ENCODE measurements at places on chromosomes 13 and 19.

DNA sequence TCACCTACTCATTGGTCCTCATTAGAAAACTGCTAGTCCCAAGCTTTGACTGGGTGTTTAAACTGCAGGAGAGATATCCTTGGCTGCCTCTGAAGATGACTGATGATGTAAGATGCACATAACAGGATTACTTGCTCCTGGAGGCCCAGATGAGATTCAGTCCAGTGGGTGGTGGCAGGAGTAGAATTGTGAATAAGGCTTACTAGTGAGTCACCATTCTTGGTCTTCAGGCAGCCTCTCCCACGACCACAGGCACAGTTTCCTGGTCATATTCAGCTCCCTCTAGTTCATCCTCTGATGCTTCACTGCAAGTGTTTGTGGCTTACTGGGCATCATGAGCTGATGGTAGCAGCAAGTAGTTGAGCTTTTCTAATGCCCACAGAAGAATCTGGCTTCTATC lies 12.1 kb downstream of the SERTM1 start:
- DNase-seq, result no peak

DNA sequence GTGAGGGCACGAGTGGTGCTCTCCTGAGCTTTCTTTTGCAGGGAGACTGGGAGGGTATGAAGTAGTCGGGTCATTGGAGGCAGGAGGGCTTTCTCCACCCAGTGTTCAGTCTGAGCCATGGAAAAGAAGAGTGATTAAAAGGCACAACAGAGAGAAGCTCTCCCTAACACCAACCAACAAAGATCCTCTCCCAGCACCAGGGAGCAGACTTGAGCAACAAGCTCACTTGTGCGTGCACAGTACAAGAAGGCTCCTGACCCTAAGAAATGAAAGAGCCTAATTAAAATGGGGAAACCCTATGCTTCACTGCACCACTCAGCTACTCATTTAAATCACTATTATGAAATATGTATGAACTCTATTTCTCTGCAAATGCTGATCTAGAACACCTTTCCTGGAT lies 276.3 kb upstream of the SOX21 start:
- no peak for DNase-seq

DNA sequence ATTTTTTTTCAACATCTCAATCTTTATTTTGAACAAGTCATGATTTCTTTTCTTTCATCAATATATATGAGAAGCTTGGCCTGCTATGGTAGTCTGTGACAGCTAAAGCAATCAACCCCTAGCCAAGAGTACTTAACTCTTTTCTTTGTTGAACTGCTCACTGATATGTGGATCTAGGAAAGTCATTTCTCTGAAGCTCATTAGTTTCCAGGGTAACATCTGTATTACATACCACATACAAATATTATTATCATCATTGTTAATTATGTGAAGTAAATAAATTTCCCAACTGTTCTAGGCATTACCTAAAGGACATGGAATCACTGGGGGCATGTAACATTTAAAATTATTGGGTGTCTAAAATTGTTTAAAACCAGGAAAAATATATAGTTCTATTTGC lies 267.3 kb downstream of the DCT start:
- DNase-seq, result no peak

GRCh38 chr13:78826936-78827335 lies 168.0 kb upstream of the OBI1 start:
- no peak for DNase-seq

DNA sequence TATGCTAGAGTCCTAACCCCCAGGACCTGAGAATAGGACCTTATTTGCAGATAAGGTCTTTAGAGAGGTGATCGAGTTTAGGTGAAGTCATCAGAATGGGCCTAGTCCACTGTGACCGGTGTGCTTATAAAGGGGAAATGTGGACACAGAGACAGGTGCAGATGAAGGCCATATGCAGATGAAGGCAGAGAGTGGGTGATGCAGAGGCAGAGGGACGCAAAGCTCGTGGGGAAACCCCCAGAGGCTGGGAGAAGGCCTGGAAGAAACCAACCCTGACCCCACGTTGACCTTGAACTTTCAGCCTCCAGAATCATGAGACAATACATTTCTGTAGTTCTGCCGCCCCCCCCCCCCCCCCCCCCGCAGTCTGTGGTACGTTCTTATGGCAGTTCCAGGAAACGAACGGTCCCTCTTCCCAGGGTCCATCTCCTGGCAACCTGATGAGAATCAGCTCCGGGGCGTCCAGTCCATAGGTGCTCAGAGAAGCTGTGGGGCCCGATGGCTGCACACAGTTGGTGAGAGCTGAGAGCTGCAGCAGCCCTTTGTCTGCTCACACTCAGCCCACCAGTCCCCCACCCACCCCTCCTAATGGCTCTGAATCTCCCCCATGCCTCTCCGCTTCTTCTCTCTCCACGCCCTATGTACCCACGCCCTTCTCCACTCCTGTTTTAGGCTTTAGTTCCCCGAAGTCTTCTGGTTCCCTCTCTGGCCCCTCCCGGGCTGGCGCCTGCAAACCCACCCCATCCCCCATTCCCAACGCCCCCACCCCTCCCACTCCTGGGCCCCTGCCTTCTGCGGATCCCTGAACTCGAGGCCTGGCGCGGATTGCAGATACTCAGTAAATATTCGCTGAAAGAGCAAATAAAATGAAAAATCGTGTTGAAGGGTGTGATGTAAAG lies 218.3 kb upstream of the MAB21L1 start:
- no peak for DNase-seq

DNA sequence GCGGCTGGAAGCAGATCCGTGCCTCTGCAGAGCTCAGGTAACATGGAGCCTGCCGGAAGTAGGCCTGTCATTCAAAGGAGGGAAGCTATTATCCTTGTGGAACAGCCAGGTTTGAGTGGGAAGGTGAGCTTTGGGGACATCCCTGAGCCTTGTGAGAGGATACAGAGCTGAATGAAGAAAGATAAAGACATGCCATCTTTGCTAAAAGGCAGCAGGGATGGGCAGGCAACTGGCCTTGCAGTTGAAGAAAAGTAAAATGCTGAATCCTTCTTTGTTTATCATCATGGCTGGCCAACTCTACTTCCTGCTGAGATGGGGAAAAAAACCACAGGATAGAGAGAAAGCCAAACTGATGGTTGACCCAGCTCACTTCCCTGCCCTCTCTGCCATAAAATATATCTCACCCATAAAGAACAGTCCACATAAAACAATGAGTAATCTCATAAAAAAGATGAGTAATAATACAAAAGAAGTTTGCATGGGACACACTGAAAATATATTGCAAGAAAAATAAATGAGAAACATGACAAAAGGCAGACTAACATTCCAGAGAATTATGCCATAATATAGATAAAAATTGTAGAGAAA lies 226.3 kb downstream of the DLEU7 start:
- no peak for DNase-seq

- DNase-seq, result no peak
Observed at GRCh38 chr13:73987618-73988017, 146.6 kb downstream of the KLF12 start.

GRCh38 chr19:11142528-11143171 lies 12.9 kb downstream of the SPC24 start:
- no peak for DNase-seq

- no peak for DNase-seq
Observed at GRCh38 chr13:92716749-92717148, 509.9 kb upstream of the GPC6 start.

DNA sequence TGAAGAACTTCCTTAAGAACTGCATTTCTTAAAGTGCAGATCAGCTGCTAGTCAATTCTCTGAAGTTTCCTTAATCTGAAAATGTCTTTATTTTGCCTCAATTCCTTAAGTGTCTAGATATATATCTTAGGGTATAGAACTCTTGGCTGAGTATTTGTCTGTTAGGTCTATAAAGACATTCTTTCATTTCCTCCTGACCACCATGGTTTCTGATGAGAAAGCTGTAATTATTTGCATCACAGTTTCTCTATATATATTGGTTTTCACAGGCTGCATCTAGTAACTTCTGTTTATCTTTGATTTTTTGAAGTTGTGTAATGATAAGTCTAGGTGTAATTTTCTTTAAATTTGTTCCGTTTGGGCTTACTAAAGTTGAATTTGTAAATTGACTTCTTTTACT lies 15.2 kb downstream of the NDFIP2 start:
- no peak for DNase-seq

- DNase-seq, result no peak
Observed at GRCh38 chr13:50539791-50540530, 303.5 kb downstream of the DLEU7 start.

- no peak for DNase-seq
Observed at GRCh38 chr13:62357887-62358645, 942.4 kb upstream of the PCDH20 start.

GRCh38 chr19:15116856-15117255 lies 9.7 kb downstream of the SYDE1 start:
- DNase-seq, result no peak

DNA sequence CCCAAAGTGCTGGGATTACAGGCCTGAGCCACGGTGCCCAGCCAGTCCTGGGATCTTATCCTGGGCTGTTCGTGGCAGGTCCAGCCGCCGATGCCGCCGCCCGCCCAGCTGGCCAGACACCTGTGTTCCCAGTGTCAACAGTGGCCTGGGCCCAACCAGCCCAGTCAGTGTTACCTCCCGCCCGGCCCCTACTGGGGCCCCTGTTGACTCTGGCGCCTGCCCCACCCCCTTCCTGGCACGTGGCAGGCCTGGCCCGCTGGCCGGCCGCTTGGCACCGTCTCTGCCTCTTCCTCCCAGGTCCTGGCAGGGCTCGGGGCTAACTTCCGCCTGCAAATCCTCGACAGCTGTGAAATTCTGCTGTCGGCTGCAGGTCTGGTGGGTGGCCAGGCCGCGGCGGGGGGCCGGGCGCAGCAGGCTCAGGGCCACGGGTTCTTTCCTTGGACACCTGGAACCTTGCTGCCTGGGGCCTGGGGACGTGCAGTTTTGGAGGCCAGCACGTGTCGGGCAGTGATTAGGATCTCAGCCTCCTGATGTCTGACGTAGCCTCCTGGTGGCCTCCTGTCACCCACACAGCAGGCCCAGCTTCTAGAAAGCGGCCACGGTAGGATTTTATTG lies 9.1 kb downstream of the ARID3A start:
- no peak for DNase-seq

GRCh38 chr19:46159418-46160232 lies 11.6 kb downstream of the IGFL2 start:
- no peak for DNase-seq

DNA sequence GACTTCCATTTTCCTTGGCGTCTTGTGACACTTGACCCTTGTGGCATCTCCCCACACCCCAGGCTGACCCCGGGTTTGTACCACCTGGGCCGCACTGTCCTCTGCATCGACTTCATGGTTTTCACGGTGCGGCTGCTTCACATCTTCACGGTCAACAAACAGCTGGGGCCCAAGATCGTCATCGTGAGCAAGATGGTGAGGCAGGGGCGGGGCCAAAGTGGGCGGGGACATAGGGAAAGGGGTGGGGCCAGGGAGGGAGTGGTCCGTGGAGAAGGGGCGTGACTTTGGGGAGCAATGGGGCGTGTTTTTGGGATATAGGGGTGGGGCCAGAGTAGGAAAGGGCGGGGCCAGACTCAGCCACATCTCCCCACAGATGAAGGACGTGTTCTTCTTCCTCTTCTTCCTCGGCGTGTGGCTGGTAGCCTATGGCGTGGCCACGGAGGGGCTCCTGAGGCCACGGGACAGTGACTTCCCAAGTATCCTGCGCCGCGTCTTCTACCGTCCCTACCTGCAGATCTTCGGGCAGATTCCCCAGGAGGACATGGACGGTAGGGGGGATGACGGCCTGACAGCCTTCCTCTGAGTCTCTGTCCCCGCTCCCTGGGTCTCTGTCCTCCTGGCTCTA lies 42.8 kb downstream of the TRPM4 start:
- DNase-seq, result no peak

- DNase-seq, result no peak
Observed at GRCh38 chr19:10706990-10707389, 5.8 kb downstream of the QTRT1 start.

DNA sequence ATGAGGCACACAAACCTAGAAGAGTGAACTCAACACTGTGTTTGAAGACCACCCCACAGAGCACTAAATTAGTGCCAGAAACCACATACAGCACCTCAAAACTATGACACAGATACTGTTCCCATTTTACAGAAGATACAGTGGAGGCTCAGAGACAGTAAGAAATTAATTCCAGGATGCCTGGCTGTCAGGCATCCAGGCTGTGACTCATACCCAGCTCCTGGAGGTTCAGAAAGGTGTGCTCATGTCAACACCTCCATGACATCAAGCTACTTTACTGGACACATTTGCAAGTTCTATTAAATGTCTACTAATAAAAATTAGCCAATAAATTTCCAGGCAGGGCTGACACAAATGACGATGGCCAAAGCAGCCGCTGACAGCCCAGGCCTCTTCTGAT lies 176.3 kb downstream of the ABCC4 start:
- no peak for DNase-seq

DNA sequence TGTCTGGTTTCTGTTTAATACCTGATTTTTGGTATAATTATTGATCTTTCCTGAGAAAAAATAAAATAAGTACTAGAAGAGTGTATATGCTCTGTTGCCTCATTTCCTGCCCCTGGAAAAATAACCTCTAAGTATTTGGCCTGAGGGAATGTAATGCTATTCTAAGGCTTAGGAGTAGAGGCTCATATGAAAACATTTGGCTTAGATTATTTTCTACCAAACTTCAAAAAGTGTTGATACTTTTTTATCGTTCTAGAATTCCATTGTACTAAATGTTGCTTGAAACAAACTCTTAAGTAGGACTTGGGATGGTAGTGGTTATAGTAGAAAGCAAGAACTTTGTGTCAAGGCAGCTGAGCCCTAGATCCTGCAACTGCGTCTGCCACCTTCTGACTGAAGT lies 57.8 kb downstream of the COG3 start:
- no peak for DNase-seq

GRCh38 chr19:6402837-6403608 lies 10.1 kb upstream of the GTF2F1 start:
- no peak for DNase-seq

DNA sequence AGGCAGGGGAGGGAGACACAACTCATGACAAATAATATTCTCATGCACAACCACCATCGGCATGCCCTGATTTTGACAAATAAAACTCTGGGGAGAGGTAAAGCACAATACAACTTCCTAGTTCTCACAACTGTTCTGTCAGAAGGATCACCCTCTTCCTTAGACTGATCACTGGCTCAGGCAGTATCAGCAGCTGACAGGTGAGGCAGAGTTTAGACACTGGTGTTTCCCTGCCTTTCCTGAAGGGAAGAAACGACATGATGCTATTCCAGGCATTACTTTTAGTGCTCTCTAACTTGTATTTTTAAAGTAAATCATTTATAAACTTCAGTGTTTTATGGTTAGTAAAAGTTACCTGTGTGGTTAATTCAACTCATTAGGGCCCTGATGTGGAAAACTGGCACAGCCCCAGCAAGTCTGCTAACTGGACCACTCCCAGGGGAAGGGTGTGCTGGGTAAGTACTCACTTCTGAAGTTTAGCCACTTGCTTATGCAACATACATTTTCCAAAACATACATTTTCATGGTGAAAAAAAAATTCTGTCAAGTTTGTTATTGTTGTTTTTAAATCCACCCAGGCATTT lies 82.8 kb downstream of the CRYL1 start:
- no peak for DNase-seq

DNA sequence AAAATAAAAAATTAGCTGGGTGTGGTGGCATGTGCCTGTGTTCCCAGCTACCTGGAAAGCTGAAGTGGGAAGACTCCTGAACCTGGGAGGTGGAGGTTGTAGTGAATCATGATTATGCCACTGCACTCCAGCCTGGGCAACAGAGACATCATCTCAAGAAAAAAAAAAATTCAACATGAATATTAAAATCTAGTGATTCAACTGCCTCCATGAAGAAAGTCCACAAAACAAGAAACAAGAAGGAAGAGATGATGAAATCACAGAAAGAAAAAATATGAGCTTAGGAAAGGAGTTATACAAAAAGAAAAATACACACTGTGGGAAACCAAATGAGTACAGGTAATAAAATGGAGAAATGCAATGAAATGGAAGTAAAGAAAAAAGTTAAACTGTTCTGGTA lies 99.6 kb upstream of the SIAH3 start:
- no peak for DNase-seq

- no peak for DNase-seq
Observed at GRCh38 chr19:42850981-42851717, 28.4 kb downstream of the PSG1 start.

Data from GM12892 (cell line).